ENCODE measurements at places on chromosomes 7 and 10. TPM values are rescaled to one million over a fixed set of nuclear protein-coding genes. Genes with fewer than 3 reads are reported as not detected.
A peak's percentile ranks its signal among the peaks of the same experiment; 100 is the strongest.

- no peak for DNase-seq
- H3K27ac ChIP-seq, result no peak overlapping the region
- no peaks in the 10 kb centered on the region for H3K36me3 ChIP-seq
- H3K27me3 ChIP-seq, result no peaks in the 10 kb centered on the region
- no peaks in the 10 kb centered on the region for H3K4me1 ChIP-seq
Measured at GRCh38 chr10:82190432-82191260, 315.7 kb downstream of the NRG3 start.

DNA sequence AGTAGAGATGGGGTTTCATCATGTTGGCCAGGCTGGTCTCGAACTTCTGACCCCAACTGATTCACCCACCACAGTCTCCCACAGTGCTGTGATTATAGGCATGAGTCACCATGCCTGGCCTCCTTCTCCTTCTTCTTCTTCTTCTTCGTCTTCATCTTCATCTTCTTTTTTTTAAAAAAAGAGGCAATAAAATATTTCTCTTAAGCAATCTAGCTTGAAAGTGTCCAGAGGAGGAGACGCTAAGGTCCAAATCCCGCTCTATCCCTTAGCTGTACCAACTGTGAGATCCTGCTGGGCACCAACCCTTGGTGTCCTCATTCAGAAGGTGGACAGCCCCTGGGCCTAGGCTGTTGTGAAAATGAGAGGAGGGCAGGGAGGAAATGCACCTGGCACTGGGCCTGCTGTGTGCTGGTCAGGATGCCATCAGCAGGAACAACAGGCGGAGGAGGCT, 13.9 kb upstream of the PSAP start:
- DNase-seq, result no peak
- peaks cover 26% of the 10 kb centered on the region for H3K4me1 ChIP-seq
- H3K36me3 ChIP-seq, result no peaks in the 10 kb centered on the region
- no peak overlapping the region for H3K4me3 ChIP-seq

Gene KLF14
- total RNA-seq, result not detected

Gene AEBP1
- 38.9 TPM for total RNA-seq

- H3K4me1 ChIP-seq, result no peaks in the 10 kb centered on the region
- H3K27me3 ChIP-seq, result no peaks in the 10 kb centered on the region
- no peak for DNase-seq
- no peak overlapping the region for H3K27ac ChIP-seq
- H3K4me3 ChIP-seq, result no peak overlapping the region
Measured at GRCh38 chr7:29285444-29285793, 90.8 kb downstream of the CHN2 start.

Gene FAM107B
- total RNA-seq, result 25.1 TPM

DNA sequence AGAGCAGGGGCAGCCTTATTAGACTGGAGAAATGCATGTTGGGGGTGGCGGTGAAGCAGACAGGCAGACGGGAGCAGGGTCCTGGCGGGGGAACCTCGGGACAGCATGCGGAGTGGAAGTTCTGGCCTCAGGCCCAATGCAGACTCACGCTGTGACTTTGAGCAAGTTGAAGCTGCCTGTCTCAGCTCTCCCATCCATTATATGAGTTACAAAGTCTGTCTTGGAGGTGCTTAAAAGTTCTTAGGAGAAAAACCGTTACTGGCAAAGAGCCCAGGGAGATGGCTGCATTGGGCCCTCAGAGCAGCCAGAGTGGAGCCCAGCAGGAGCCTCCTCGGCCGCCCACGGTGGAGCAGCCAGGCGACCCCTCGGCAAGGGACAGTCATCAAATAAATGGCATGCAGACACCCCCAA, 509.5 kb downstream of the PLXNA4 start:
- DNase-seq, result peak; percentile 20
- H3K4me3 ChIP-seq, result no peak overlapping the region
- H3K27ac ChIP-seq, result no peak overlapping the region
- no peaks in the 10 kb centered on the region for H3K27me3 ChIP-seq

Gene ANXA8L1
- total RNA-seq, result not detected

DNA sequence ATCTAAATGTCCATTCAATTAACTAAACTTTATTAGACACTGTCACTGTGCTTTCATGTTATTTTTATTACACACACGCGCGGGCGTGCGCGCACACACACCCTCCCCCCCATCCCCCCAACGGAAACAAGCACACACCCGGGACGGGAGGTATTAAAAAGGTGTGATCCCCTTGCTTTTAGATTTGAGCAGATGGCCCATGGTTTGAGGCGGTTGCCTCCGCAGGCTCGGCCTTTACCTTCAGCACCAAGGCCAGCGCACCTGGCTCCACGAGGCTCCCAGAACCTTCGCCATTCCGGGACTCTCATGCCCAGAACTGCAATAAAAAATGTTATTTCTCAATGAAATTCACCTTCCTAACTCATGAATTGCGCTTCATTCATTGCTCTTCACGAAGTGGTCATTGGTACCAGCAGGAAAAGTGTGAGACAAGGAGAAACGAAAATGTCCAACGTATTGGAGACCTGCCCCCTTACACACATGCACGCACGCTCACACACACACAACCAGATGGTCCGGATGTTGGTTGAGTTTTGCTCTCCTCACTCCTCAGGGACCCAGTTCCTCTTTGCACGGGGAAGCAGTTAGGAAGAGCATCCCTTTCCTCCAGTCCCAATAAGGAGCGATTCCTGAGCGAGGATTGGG, 20.8 kb upstream of the PTF1A start:
- H3K27ac ChIP-seq, result no peak overlapping the region
- H3K4me3 ChIP-seq, result no peak overlapping the region
- peaks cover 15% of the 10 kb centered on the region for H3K4me1 ChIP-seq
- DNase-seq, result peak; percentile 61

DNA sequence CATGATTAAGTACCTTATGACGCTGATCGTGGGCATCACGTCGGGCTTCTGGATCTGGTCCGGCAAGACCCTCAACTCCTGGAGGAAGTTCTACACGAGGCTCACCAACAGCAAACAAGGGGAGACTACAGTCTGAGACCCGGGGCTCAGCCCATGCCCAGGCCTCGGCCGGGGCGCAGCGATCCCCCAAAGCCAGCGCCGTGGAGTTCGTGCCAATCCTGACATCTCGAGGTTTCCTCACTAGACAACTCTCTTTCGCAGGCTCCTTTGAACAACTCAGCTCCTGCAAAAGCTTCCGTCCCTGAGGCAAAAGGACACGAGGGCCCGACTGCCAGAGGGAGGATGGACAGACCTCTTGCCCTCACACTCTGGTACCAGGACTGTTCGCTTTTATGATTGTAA, 2.5 kb downstream of the FZD1 start:
- peak overlapping the region; percentile 61 for H3K4me3 ChIP-seq
- H3K36me3 ChIP-seq, result peaks cover 9% of the 10 kb centered on the region
- no peaks in the 10 kb centered on the region for H3K27me3 ChIP-seq
- no peak for DNase-seq
- H3K4me1 ChIP-seq, result peaks cover 14% of the 10 kb centered on the region

DNA sequence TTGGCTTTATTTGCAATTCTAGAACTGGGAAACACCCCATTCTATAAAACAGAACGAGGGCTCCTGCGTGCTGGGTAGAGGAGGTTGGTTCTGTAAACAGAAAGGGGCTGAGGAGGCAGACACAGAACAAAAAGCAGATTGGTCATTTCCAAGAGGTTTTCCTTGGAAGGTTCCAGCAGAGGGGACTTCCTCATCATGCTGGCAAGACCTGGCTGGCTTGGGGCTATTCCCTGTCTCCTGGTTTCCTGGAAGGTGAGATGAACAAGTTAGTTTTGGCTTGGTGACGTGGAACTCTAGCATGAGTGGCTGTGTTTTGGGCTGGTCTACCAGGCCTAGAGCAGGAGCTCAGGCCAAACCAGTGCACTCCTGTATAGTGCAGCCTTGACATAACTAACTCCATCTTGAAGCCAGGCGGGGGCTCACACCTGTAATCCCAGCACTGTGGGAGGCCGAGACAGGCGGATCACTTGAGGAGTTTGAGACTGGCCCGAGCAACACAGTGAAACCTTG, 26.1 kb upstream of the DNAJB6 start:
- H3K36me3 ChIP-seq, result no peaks in the 10 kb centered on the region
- H3K4me1 ChIP-seq, result no peaks in the 10 kb centered on the region
- no peak for DNase-seq

DNA sequence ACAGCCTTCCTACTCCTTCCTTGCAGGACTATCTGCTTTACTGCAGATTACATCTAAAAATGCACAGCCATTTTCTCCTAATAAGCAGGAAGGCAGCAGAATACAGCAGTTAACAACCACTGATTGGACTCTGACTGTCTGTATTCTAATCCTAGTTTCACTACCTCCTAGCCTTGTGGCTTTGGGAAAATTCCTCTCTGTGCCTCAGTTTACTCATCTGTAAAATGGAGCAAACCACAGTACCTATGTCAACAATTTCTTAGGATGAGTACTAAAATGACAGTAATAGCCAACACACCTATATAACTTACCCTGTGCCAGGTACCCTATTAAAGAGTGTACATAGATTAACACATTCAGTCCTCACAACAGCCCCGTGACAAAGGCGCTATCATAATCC, 89.5 kb downstream of the ELMO1 start:
- no peak overlapping the region for H3K27ac ChIP-seq
- no peak overlapping the region for H3K4me3 ChIP-seq
